ENCODE measurements at places on chromosomes 1 and 21.

GRCh38 chr1:206851341-206852010, 13.9 kb upstream of the IL20 start:
- DNase-seq = no peak

- DNase-seq = no peak
Measured at GRCh38 chr1:200960236-200960947, 63.1 kb downstream of the KIF21B start.

GRCh38 chr1:79304131-79304530, 297.6 kb upstream of the ADGRL4 start:
- DNase-seq = no peak

DNA sequence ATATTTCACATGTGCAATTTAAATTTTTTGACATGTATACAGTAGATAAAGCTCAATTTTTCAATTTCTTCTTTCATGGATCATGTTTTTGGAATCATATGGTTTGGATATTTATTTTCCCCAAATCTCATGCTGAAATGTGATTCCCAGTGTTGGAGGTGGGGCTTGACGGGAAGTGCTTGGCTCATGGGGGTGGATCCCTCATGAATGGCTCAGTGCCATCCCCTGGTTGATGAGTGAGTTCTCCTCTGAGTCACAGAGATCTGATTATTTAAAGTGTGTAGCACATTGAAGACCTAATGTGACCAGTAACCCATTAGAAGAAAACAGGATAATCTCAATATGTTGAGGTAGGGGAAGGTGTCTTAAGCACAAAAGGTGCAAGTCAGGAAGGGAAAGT, 9.1 kb upstream of the IFI16 start:
- no peak for DNase-seq

DNA sequence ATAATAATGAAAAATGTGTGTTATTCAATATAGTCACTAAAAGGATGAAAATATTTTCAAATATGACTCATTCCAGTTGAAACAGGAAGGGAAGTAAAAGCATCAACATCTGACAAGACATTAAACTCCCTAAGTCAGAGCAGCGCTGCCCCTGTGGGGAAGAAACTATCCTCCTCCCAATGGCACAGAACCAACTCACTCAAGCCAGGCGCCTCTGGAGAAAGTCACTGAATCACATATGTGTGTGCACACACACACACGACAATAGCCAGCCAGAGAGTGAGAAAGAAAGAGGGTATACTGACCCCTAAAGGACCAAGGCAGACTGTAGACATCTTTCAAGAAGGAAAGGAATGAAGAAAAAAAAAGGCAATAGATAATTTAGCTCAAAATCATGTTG, 126.9 kb downstream of the SETD4 start:
- no peak for DNase-seq

DNA sequence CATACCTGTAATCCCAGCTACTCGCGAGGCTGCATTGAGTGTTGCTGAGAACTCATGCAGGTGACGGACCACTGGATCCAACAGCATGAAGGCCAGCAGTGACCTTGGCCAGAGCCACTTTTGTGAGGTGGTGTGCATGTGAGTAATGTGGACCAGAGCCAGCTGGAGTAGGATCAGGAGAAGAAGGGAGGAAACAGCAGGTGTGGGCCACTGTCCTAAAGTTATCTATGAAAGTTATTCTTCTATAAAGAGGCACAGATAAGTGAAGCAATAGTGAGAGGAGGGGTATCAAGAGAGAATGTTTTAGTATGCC, 47.8 kb downstream of the TCP10L start:
- no peak for DNase-seq

- DNase-seq = no peak
Measured at GRCh38 chr21:45888386-45889009, 93.1 kb upstream of the COL6A1 start.

Measured in DND-41 (cell line).